SIG-M5 (cell line): ENCODE measurements at places on chromosomes 7 and 10.
A peak's percentile ranks its signal among the peaks of the same experiment; 100 is the strongest.

DNA sequence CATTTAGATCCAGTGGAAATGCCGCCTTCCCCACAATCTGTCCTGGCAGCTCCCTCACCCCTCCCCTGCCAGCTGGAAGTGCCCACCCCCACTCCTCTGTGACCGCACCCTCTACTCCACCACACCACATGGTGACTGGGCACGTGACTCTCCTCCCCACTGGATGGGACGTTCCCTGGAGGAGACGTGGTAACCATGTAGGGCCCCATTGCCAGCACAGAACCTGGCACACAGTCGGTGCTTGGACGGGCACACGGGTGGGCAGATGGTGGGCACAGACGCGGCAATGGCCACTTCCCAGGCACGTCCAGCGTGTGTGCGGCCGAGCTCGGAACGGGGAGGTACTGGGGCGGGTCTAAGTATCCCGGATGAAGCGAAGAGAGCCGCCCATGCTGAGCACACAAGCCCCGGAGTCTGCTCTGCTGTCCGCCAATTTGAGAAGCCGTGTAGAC, 245.6 kb downstream of the MAD1L1 start:
- DNase-seq, result no peak

DNA sequence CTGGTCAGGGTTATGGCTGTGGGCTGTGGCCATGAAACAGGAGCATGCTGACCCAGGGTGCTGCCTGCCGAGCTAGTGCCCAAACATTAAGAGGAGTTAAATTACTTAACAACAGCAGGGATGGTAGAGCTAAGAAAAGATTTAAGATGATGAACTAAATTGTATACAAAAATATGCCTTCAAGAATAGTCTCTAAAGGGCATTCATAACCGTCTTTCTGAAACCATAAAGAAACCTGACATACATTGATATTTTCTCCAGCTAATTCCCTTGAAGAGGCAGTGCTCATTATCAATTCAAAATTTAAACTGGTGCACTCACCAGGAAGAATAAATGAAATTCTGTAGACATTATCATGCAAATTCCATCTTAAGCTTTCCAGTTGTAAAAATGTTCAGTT, 265.8 kb upstream of the TAC1 start:
- DNase-seq, result no peak

DNA sequence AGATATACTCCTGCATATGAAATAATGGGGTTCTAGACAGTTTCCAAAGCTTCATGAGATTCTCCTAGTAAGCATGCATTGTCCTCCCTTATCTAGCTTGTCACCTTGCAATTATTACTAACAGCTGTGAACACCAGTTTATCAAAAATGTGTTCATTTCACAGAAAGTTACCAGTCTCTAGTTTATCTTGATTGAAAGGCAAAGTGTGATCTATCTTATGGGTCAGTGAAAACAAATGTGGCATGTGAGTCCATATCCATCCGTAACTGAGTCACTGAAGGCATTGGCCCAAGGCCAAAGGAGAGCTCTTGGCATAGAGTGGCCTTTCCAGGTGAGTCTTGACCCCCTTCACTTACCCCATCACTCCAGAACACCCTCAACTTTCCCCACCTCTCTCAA, 53.2 kb downstream of the GSAP start:
- DNase-seq, result no peak

GRCh38 chr10:128069351-128070051, 56.7 kb downstream of the MKI67 start:
- DNase-seq, result peak; percentile 25

DNA sequence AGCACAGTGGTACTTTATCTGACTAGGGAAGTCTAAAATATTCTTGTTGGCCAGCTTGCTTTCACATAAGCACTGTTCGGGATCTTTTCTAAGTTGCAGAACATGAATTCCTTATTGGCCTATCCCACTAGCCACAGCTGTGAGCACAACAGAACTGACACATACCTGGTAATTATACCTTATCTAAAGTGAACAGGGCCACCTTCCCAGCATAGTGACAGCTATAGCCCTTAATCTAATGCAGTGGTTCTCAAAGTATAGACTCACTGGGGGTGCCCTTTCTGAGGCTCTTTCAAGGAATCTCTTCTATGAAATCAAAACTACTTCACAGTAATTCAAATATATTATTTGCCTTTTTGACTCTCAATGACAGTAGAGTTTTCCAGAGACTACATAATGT, 184.7 kb upstream of the KAT6B start:
- DNase-seq, result no peak

GRCh38 chr10:24210501-24210900, 1.6 kb downstream of the KIAA1217 start:
- DNase-seq, result no peak

GRCh38 chr10:95730233-95730632, 25.7 kb upstream of the ENTPD1 start:
- no peak for DNase-seq

GRCh38 chr10:24446739-24447138, 237.8 kb downstream of the KIAA1217 start:
- no peak for DNase-seq

DNA sequence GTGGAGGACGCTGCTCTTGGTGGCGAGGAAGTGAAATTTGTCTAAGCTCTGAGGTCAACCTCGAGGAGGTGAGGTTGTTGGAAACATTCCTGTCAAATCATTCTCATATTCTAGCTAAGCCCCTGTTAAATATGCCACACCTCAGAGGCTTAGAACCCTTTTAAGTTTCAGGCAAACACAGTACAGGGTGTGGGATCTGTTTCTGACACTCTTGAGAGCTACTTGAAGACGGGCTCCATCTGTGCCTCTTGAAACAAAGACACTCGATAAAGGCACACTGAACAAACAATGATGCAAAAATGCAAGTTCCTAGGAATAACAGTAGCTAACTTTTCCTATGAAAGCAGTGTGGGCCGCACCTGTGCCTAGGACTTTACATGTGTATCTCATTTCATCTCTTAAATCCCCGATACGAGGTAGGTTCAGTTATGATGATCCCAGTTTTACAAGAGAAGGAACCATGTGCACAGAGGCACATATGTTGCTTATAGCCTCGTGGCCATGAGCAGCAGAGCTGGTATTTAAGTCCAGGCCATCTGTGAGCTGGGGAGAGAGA, 299.2 kb downstream of the CCDC3 start:
- no peak for DNase-seq

DNA sequence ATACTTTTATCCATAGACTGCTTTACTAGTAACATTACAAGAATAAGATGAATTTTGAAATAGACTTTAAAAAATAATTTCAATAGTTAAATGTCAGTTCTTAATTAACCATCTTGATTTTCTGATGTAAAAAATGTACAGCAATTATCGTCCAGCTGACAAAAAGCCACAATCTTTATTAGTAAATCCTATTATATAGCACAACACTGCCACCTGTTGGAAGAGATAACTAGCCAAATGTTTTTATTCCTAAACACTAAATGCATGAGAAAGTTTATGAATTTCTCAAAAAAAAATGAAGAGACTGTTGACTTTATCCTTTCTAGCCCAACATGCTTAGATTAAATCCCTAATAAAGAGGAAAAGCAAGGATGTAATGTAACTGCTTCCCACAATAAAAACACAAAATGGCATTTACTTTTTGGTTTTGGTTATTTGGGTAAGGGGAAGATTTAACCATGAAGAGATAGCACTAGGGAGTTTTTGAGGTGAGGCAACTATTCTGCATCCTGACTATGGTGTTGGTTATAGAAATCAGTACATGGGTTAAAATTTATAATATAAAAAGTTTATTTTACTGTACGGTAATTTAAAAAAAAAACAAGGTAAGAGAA, 8.0 kb downstream of the COA1 start:
- no peak for DNase-seq

DNA sequence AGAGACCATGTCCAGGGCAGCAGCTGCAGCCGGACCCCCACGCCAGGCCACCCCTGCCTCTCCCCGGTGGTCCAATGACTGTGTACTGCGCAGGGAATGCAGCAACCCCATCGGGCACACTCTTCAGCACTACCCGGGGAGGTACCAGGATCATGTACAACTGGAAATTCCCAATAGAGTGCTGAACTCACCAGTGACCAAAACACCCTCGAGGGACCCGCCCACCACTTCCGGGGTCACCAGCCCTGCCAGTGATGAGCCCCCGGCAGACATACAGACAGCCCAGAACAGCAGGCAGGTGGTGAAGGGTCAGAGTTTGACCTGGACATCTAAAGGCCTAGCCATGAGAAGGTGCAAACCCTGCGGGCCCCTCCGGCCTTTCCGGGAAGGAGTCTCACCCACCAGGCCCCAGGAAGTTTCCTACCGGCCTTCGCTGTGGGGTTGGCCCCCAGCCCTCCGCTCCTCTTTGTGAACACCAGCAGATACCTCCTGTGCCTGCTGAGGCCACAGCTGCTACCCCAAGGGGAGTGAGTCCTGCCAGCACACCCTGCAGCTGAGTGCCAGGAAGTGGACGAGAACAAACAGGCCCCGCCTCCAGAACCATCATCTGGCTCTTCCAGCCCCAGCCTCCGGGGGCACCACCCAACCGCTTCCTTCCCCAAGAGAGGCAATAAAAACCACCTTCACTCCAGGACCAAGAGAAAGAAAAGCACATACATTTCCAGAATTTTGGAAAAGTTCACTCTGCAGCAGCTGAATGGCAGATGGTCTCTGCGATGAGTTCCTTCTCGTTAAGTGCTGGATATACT, 5.0 kb upstream of the ANKRD61 start:
- DNase-seq, result no peak

GRCh38 chr10:126908225-126908624, 3.0 kb downstream of the DOCK1 start:
- DNase-seq, result no peak

- DNase-seq, result no peak
Observed at GRCh38 chr7:125149151-125149550, 219.5 kb upstream of the POT1 start.

- no peak for DNase-seq
Observed at GRCh38 chr7:128395748-128396147, 14.0 kb downstream of the IMPDH1 start.

- DNase-seq, result no peak
Observed at GRCh38 chr10:45418417-45418848, 44.4 kb downstream of the ALOX5 start.

GRCh38 chr10:29068302-29068701, 220.6 kb upstream of the LYZL1 start:
- DNase-seq, result no peak

DNA sequence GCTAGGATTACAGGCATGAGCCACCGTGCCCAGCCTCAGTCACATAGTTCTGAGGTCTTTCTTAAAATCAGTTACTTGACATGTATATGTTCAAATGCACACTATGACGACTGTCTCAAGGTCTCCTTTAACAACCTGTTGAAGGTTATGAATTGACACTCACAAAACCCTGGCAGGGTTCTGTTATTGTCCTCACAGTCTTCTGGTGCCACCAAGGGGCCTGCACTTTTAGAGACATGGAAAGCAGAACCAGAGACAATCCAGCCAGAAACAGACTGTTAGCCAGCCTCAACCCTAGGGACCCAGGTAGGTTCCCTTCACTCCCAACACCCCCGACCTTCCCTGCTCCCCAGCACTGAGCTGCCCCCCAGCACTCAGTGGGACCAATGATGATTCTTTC, 26.4 kb downstream of the TEX36 start:
- no peak for DNase-seq

DNA sequence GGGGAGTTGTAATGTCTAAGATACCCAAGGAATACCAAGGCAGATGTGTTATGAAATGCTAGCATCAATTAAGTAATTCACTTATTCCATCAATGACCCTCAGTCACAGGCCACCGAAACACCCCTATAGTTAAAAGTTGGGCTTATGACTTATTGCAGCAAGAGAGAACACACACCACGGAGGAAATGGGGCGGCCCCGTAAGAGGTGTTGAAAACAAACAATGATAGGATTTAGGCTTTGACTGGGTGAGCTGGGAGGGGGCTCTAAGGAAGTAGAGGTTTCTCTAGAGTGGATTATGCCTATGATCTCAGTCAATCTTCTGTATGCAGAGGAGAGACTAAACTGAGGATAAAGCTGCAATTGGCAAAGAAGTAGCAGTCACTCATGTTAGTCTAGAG, 45.4 kb upstream of the PRKCQ start:
- DNase-seq, result no peak
